ENCODE measurements at places on chromosomes 2 and 18. TPM values are rescaled to one million over a fixed set of nuclear protein-coding genes. Genes with fewer than 3 reads are reported as not detected.

Gene COL3A1
- total RNA-seq: 303 TPM

Gene CD226
- total RNA-seq: 2.1 TPM

Gene SP5
- total RNA-seq: 1.5 TPM

Gene SF3B6
- 110 TPM for total RNA-seq

Gene KLHL14
- 0.33 TPM for total RNA-seq

Gene CRYGC
- total RNA-seq: not detected

Gene ITPRIPL1
- total RNA-seq: 0.64 TPM

Gene RBM43
- total RNA-seq: 6.6 TPM
